ENCODE measurements at places on chromosomes 1 and 21.

DNA sequence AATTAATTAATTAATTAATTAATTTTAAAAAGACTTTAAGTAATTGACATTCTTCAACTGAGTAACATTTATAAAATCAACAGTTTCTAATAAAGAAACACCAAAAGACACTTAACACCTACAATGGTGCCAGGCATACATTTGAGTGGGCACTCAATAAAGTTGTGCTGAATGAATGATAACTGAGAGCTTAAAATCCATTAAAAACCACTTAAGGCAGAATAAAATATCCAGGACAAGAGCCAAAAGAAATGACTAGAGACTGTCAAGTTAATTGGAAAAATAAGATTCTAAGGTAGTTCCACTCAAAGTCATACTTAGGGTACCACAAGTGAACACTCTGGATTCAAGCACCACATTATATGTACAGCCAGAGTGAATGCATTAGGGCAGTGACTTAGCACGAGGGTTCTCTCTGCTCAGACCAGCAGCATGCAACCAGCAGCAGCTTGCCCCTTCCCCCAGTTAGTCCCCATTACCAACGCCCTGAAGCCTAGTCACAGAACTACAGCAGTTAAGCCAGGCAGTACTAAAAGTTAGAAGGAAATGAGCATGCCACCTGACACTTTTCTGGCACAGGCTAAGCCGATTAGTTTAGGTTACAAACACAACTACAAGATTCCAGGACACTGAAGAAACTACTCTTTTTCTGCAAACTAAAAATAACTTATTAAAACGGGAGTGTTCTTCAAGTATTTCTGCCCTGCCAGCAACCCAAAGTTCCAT is 46.5 kb downstream of the LUZP1 start:
- DNase-seq: no peak

DNA sequence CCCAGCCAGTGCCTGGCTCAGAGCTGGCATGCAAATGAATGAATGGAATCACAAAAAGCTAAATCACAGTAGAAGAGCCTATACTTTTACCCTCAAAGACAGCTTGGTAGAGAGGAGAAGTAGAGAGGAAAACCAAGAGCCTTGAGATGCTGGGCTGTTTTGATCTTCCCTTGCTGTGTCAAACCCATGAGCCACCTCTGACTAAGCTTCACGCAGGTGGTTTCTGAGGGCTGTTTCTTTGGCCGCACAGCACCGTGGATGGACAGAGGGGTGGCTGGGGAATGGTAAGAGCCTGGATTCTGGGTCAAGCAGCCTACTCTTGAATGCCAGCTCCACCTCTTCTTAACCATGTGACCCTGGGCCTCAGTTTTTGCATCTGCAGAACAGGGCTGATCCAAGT is 18.6 kb downstream of the ABCG1 start:
- no peak for DNase-seq

DNA sequence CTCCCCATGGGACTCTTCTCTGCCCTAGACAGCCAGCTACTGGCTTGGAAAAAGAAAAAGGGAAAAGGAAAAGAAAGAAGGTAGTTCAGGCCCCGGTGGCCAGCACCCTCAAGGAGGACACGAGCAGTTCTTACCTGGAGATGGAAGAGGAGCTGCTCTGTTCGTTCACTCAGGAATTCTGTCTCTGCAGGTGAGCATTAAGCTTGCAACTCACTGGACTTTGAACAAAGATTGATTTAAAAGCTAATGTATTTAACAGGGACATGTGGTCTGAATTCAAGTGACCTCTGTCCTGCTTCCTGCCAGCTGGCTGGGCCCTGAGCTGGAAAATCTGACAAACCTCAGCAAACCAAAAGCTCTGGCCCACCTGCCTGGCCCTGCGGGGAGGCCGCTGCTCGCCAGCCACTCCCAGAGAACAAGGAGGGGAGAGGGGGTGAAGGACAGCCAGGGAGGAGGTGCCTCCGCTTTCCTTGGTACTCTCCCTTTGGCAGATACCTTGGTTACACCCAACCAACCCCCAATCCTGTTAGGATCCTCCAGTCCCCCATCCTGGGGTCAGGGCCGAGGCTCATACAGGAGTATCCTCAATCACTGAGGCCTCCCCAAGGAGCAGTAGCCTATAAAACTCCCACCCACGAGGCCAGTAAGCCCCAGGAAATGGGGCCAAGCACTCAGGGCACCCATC is at the start of gene PDZK1:
TSS of gene PDZK1 (minus strand) at position 186 of the 685 bp plus-strand sequence. CDS start 19,347 bp downstream, outside the sequence.
- no peak for DNase-seq

DNA sequence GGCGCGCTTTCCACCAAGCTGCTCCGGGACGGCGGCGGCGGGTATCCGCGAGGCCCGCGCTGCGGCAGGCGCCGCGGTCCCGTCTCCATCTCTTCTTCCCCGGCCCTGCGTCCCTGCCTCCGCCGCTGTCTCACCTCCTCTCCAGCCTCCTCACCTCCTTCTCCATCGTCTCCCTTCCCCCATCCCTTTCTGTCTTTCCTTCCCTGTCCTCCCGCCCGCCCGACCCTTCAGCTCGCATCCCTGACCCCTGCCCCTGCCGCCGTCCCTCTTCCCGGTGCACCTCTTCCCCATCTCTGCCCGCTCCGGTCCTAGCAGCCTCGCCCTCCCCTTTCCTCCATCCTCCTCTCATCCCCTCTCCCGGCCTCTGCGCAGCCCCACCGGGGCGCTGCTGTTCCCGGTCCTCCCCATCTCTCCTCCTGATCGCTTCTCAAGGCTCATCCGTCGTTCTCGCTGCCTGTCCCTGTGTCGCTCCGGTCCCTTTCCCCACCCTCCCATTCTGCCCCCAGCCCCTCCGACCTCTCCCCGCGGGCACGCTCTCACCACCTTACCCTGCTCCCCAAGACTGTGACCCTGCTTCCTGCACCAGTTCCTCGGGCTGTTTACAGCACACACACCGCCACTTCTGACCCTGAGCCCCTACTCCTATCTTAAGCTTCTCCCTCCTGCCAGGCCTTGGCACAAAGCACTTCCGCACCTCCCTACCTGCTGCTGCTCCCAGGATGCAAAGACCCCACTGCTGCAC is 760 bp upstream of the NPHP4 start:
- DNase-seq: no peak

- DNase-seq: no peak
Observed at GRCh38 chr1:7462617-7463016, 308.5 kb upstream of the VAMP3 start.

GRCh38 chr1:205593532-205593931 is 38.3 kb downstream of the ELK4 start:
- DNase-seq: peak; percentile 41

- no peak for DNase-seq
Observed at GRCh38 chr1:8083739-8084484, 57.8 kb upstream of the ERRFI1 start.

DNA sequence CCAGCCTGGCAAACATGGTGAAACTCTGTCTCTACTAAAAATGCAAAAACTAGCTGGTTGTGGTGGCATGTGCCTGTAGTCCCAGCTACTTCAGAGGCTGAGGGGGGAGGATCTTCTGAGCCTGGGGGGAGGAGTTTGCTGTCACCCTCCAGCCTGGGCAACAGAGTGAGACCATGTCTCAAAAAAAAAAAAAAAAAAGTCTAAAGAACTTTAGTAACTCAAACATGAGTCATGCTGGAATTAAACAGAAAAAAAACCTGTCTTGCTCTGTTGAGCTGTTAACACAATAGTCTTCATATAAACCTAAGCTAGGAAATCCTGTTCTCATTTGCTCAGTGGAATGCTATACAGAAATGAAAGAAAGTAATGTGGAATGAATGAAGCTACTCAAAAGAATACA is 16.7 kb upstream of the DISP1 start:
- DNase-seq: no peak

DNA sequence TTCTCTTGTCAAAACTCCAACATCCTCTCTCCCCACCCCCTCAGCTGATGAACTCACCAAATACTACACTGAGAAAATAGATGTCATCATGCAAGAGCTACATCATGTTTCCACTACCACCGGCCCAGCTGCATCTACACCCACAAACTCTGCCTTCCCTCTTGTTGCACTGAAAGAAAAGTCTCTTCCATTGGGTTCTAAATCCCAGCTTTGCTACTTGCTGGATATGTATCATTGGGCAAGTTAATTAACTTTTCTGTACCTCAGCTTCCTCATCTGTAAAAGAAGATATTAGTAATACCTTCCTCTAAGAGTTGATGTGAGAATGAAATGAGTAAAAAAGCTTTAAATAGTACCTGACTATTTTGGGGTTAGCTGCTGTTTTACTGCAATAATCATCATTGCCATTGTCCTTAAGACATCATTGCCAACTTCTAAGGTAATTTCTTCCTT is 108.6 kb downstream of the OLFML2B start:
- no peak for DNase-seq
